ENCODE measurements at places on chromosomes 4 and X.

- no peak for DNase-seq
Measured at GRCh38 chr4:89123451-89123851, 12.1 kb downstream of the TIGD2 start.

DNA sequence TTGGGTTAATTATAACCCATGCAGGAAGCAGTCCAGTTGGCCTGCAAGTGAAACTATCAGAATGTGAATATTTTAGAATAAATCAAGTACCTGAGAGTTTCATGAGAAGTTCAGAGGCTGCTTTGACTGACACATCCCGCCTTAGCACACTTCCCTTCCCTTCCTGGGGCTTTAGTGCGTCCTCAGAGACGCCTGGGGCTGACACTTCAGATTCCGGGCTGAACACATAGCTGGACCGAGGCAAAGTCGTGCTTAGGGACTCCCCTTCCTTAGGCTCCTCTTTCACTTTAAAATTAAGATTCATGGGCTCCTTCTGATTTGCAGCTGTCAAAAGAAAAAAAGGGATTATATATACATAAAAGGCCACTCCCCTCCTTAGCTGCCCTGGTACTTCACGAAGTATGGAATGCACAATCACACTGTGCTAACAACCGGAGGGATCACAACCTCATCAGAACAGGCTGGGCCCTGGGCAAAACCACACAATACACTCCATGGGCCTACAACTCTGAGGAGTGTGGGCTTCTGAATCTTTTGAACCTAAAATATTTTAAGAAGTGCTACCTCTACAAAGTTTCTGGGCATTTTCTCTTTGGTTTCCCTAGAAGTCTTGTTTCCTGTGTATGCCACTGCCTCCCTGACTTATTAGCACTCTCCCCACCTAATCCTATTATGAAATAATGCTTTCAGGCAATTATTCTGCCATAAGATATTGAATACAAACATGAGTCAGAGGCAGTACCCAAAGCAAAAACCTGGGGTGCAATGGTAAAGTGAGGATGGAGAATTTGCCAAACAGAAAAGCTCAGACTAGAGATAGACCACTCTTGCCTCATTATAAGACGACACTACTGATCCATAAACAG, 68.2 kb downstream of the ZNF827 start:
- no peak for DNase-seq

DNA sequence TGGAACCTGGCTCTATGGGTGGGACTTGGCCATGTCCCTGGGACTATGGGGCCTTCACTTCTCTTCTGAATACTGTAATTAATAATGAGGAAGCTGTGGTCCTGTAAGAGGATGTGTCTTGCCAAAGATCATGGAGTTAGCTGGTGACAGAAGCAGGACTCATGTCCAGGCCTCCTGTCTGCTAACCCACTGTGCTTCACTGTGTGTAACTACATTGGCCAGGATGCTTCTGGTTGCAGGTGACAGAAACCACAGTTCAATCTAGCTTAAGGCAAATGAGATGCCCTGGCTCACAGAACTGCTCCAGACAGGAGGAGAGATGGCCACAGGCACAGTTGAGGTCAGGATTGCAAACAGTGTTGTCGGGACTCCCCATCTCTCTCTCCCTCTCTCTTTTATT, 3.1 kb downstream of the MTMR1 start:
- DNase-seq, result no peak

- no peak for DNase-seq
Measured at GRCh38 chrX:125203737-125204578, 115.7 kb upstream of the TEX13C start.

DNA sequence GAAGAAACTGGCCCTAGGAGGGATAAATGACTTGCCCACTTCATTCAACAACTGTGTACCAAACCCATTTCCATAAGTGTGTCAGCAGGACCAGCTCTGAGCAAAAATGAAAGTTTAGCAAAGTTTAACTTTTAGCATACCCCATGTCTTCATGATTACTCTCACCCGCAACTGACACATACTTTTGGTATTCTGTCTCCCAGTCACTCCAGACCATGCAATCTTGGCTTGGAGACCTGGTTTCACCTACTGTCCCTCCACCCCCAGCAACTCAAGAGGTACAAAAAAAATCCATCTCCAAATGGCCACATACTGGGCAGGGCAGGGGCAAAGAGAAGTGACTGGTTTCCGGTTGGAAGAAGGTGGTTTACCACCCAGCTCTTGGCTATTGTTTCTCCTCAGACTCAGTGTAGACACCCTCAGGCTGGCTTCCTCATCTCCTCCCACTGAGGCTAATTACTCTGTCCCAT, 79.8 kb downstream of the RLIM start:
- DNase-seq, result no peak

DNA sequence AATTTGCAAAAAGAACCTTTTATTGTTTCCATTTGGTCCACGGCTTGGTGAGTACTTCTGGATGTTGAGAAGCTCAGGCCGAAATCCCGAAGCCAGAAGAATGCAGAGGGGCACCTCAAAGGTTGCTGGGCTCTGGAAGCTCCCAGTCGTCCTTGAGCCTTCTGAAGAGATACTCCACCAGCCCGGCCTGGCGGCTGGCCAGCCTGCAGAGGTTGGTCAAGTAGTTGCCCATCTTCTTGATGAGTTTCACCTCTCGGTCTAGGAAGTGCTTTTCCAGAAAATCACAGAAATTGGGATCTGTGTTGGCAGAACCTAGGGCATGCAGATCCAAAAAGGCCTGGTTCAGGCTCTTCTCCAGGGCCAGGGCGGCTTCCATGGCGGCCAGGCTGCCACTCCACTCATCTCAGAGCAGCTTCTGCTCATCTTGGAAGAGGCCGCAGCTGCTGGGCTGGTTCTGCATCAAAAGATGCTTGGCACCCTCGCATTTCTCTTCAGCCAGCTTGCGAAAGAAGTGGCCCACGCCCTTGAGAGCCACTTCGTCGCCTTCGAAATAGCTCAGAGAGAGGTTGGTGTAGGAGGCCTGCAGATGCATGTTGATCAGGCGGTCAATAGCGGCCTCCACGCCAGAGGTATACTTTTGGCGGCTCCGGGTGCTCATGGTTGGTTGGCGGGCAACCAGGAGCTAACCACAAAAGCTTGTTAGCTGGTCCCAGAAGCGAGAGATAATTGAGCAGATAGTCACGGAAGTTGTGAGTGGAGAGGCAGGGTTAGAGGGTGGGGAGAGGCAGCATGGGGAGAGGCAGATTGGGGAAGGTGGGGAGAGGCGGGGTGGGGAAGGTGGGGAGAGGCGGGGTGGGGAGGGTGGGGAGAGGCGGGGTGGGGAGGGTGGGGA, 76.5 kb upstream of the TSPAN7 start:
- no peak for DNase-seq

GRCh38 chr4:46146993-46147392, 23.1 kb upstream of the GABRG1 start:
- no peak for DNase-seq

DNA sequence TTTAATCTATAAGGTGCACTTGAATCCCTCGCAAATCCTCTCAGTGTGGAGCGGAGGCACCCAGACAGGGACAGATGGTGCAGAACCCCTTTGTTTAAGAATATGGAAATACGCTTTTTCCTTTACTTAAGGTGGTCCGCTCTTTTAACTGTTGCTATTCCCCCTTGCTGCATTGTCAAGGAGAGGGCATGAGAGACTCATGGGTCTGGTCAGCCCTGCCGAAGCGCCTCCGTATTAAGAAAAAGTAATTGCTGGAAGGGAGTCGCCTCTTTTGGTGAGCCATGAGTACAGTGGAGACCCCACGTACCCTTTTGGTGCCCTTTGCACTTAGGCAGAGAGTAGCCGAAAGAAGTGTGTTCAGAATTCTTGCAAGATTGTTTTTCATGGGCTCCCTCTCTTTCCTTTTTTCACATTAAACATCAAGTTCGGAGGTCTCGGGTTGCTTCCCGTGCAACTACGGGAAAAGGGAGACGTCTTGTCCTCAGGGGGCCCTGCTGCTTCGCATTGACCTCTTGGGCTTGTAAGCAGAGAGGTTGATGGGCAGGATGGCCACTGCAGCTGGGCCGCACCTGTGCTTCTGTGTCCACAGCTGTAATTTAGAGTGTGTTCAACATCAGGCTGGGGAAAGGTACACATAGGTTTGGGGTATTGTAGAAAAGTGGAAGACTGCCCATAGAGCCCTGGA, 109.6 kb downstream of the SPRY1 start:
- no peak for DNase-seq

GRCh38 chrX:22097012-22097694, 65.0 kb downstream of the PHEX start:
- no peak for DNase-seq

GRCh38 chr4:73828956-73829355, 7.5 kb upstream of the CXCL6 start:
- no peak for DNase-seq

DNA sequence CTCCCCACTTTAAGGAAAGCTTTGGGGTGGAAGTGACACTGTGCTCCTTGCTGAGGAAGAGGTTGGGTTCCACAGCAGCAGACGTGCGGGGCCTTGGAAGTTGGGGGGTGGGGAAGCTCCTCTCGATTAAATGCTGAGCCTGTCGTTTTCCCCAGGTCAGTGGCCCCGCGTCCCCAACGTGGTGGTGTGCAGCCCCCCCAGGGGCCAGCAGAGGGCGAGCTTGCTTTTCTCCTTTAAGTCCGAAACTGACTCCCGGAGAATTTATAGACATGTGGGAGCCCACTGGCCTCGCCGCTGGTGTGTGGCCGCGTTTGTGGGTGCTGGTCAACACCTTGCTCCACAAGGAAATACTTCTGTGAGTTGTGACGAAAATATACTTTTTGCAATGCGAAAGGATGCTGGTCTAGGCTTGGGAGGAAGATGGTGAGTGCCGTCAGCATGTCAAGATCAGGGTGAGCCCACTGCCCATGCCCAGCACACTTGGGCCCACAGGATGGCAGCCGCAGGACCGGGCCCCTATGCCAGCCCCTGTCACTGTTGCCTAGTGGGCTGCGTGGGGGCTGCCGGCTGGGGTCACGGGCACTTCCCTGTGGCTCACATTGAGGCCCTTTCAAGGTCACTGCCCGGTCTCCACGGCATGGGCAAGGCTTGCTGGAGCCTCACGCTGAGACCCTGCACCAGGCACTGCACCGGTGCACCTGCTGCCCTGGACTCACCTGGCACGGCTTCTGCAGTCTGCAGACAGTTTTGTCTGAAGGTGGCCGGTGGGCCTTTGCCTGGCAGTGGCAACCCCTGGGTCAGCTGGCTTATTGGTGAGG, 9.4 kb downstream of the UVSSA start:
- DNase-seq, result peak; percentile 53

- no peak for DNase-seq
Measured at GRCh38 chr4:100898844-100899243, 381.0 kb upstream of the EMCN start.

DNA sequence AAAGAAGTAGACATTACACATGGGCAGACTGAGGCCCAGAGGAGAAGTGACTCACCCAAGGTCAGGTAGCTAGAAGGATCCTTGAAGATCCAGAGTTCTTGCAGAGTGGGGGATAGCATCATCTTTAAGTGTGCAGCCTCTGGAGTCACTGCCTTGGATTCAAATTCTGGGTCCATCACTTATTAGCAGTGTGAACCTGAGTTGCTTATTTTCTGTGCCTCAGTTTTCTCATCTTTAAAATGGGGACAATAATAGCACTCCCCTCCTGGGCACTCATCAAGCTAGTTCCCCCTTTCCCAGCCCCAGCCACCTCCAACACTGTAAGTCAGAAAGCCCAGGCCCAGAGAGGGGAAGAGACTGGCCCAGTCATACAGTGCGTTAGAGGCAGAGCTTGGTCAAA, 141.8 kb upstream of the PJA1 start:
- DNase-seq, result no peak

DNA sequence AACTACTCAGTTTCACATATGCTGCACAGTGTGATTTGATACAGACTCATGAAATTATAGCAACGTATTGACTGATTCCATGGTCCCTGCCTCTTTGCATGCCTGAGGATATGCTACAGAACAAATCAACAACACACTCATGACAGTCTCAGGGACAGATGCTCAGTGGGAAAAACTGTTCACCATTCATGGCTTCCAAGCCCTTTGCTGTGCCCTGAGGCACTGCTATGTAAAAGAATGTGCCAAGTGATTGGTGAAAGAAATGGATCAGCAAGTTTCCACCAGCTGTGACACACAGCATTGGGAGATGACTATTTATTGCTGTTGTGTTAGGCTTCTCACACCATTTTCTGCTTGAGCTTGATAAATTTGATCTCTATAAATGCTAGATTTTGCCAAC, 825.6 kb upstream of the INTU start:
- no peak for DNase-seq

- DNase-seq, result no peak
Measured at GRCh38 chr4:143046906-143047305, 137.8 kb upstream of the USP38 start.

GRCh38 chrX:129549124-129549523, 9.1 kb downstream of the OCRL start:
- DNase-seq, result no peak

DNA sequence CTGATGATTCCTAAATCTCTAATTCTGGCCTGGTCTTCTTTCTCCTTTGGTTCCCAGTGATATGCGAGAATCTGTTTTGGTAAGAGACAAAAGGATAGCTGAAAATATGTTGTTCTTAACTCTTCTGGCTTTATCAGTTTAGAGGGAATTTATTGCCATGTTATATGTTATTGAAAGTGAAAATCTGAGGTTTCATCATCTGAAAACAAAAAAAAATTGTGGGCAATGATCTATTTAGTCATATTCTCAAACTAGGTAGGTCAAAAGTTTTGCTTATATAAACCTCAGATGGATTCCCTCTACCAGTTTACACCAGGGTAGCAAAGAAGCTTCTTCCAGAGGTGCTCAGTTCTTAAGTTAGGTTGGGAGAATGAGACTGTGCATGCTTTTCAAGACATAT, 103.6 kb downstream of the ITM2A start:
- no peak for DNase-seq

DNA sequence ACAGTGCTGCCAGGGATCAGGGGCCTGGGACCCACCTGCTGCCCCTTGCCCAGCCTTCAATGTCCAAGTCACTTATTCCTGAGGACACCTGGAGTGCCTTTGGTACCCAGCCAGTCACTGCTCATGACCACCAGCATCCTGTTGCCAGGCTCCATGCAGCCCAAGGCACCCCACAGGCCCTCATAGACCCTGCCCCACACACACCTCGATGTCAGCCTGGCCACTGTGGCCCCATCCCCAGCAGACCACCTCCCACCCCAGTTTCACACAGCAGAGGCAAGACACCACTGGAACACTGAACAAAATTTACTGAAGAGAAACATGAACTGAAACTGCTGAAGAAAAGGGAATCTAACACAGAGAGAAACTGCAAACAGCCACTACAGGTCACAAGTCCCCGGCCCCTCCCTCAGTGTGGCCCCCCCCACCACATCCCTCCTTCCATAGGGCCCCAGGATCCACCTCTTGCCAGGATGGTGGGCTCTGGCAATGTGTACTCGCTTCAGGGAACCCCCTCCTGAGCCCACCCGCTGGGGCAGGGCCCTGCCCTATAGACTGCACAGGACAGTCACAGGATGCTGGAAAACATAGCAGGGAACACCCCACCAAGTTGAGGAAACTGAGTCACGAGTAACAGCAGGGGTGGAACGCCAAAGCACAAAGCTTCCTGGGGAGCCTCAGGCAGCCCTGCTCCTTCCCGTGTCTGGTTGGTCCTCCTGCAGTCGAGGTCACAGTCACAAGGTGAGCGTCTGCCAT, 5.2 kb downstream of the PNMA5 start:
- DNase-seq, result no peak

Measured in stimulated activated CD4-positive, alpha-beta T cell treated with anti-CD3 and anti-CD28 coated beads, Interleukin-4, amount 100 ng/mL, for 1 hour (primary cell).